ENCODE measurements at places on chromosomes 2 and 18.

- no peak for DNase-seq
These were observed 113.0 kb upstream of the COPS8 start for GRCh38 chr2:236972491-236973342.

DNA sequence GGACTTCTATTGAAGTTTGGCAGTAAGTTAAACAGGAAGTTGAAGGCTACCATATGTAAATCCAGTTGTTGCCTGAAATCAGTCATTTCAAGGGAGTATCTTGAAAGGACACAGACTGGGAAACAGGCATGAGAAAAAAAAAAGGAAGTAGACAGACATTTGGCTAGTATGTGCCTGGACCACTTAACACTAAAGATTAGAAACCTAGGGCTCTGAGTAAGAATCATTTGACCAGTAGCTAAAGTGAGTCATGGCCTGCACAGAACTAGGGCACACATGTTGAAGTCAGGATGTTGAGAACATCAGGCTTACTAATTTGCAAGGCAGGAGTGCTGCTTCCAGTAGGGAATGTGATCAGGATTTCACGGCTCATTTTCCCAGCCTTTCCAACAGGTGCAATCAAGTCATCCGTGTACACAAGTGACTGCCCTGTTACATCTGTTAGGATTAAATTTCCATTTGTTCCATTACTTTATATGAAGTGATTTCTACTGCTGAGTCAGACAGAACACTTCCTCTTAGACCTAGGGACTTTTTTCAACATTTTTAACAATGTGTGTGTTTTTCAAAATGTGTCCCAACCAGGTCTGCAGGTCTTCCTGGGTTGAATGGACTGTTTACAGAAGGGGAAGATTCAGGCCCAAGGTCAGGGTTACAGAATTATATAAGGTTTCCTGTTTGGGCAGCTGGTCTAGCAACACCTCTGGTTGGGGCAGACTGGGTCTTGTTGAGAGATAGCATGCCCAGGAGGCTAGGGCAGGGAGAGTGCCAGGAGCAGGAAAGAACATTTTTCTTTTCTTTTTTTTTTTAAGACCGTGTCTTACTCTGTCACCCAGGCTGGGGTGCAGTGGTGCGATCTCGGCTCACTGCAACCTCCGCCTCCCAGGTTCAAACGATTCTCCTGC is 145.6 kb downstream of the TGIF1 start:
- no peak for DNase-seq

- no peak for DNase-seq
These were observed 85.7 kb downstream of the METTL8 start for GRCh38 chr2:171348056-171348455.

DNA sequence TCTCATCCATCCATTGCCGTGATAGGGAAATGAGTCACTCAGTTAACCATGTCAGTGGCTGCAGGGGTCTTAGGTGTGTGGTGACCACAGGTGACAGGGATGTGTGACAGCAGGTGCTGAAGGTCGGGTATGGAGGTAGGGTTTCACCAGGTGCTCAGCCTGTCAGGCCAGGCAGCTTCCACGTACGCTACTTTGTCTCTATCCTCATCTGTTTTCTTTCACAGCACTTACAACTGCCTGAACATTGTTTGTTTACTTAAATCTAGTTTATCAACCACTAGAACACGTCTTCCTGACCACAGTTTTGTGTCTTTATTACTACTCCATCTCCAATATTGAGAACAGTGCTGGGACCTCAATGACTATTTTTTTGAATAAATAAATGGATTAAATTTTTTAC is 11.4 kb upstream of the UXS1 start:
- no peak for DNase-seq

- DNase-seq: no peak
These were observed 30.9 kb downstream of the EMX1 start for GRCh38 chr2:72947952-72948830.

DNA sequence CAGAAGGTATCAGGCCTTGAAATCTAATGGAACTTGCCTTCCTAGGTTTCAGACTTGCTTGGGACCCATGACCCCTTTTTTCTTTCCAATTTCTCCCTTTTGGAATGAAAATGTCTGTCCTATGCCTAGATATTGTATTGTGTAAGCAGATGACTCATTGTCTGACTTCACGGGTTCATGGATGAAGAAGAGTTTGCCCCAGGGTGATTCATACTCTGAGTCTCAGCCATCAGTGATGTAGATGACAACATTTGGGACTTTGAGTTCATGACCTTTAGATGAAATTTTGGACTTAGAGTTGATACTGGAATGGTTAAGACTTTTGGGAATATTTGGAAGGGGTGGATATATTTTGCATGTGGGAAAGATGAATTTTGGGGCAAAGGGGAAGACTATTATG is 11.2 kb upstream of the SCYGR5 start:
- no peak for DNase-seq

- peak; percentile 92 for DNase-seq
These were observed 49.5 kb upstream of the ACAA2 start for GRCh38 chr18:49862656-49863385.

DNA sequence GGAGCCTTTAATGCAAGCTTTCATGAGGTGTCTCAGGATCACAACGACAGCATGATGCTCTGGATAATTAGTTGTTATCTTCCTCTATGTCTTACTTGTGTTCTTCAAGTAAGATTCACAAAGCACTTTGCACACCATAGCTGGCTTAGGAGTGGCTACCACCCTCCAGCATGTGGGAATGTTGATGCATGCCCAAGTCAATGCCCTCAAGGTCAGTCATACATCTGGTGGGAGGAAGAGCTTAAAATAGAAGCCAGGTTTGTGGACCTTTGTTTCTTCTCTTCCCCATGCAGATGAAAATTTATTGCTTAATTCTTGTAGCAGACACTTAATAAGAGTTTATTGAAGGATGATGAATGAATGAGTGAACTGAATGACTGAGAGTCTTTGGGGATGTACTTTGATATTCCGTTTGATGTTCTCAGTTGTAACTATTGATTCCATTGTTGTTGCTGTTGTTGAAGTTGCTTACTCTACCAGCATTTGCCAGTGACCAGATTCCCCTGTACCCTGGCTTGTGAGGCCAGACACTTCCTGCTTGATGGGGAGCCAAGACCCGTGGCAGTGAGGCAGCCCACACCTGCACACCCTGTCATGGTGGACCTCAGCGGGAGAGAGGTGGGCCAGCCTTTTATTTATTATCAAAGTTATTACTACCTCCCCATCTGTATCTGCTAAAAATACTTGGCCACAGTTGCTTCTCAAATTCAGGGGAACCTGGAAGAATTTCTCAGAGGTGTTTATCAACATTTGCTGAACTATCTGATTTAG is 137.8 kb downstream of the LAMA3 start:
- no peak for DNase-seq

GRCh38 chr18:10820681-10821080 is 294.9 kb downstream of the NAPG start:
- no peak for DNase-seq

DNA sequence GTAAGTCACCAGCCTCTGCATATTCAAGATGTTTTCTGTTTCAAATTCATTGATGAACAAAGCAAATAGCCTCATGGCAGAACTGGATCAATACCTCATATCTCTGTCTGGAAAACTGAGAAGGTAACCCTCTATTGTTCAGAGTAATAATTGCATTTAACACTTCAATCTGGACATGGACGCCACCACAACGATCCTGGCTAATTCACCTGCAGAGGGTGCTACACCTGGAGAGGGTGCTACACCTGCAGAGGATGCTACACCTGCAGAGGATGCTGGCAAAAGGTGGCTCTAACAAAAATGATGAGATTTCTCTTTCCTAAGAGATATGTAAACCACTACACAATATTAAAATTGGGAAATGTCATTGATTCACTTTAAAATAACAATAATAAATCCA is 183.1 kb upstream of the HNRNPA3 start:
- no peak for DNase-seq

DNA sequence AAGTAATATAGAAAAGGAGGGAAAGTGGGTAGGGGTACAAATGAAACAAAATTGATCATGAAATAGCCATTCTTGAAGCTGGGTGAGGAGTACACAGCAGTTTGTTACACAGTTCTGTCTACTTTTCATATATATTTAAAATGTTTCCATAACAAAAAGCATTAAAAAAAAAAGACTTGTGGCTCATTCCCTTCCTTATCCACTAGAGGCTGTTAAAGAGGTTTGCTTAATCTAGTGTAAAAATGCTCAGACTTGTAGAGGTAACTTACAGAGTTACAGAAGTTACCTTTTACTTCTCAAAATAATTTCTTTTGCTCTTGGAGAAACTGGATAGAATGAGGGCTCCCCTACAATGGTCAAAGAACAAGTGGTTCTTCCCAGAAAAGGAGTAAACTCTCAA is 8.1 kb upstream of the WIPF1 start:
- no peak for DNase-seq

DNA sequence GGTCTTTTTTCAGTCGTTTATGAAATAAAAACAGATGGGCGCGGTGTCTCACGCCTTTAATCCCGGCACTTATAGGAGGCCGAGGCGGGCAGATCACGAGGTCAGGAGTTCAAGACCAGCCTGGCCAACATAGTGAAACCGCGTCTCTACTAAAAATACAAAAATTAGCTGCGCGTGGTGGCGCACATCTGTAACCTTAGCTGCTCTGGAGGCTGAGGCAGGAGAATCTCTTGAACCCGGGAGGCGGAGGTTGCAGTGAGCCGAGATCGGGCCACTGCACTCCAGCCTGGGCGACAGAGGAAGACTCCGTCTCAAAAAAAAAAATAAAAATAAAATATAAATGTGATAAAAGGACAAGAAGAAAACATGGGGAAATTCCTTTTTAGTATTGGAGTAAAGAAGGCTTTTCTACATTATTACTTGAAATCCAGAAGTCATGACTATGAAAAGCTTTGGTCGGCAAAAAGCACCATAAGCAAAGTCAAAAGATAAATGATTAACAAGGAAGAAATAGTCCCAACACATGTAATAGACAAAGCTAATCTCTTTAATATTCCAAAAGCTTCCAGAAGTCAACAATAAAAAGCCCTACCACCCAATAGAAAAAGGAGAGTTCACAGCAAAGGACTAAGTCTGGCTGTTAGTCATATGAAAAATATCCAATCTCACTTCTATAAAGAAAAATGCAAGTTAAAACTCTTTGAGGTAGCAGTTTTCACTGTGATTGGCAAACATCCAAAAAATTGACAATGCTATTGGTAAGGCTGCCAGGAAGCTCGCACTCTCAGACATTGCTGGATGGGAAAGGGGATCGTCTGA is 1.4 kb upstream of the FAM168B start:
- DNase-seq: no peak

DNA sequence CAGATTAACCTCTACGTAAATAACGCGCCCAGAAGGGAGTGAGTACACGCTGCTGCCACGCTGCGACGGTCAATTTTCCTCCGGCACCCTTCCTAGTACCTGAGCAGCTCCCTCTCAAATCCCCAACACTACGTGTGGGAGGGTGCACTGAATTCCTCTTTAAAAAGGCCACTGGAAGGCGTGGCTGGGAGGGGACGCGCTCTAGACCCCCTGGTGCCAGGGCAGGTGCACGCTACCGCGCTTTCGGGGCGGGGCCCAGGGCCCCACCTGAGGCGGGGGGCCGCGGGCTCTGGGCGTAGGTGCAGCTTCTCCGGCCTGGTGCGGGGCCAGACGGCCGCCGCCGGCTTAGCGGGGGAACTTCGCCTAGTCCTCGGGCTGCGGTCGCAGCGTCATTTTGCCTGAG is 668 bp upstream of the ANKRD12 start:
- DNase-seq: no peak

DNA sequence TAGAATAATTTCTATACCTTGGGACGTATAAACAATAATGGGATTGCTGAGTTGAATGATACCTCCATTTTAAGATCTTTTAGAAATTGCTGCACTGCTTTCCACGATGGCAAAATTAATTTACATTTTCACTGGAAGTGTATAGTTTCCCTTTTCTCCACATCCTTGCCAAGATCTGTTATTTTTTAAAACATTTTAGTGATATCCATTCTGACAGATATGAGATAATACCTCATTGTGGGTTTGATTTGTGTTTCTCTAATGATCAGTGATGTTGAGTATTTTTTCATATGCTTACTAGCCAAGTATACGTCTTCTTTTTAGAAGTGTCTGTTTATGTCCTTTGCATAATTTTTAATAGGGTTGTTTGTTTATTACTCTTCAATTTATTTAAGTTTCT is 908.5 kb upstream of the CNTNAP5 start:
- DNase-seq: no peak

GRCh38 chr2:232633413-232634205 is at the start of gene EFHD1:
Gene EFHD1, plus strand, starts transcription at chr2:232633604. Its CDS starts 101 bp downstream, at chr2:232633705.
- peak; percentile 93 for DNase-seq

DNA sequence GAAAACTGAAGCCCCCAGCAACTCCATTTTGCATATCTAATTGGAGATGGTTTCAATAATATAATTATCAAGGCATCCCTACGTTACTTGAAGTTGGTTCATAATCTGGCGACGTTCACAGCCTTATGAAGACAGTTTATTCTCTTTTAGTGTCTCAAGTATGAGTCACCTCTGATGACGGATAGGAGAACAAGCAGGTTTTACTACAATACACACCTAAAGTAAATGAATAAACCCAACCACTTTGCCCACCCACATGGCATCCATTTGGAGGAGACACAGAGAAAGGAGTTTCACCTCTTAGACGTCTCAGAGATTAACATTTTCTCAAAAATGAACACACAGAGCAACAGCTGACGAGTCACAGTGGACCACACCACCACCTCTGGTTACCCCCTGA is 40.8 kb downstream of the BCL11A start:
- no peak for DNase-seq

- peak; percentile 61 for DNase-seq
These were observed 41.4 kb upstream of the MAPRE2 start for GRCh38 chr18:34999756-35000289.

- DNase-seq: no peak
These were observed 74.5 kb downstream of the MDH1 start for GRCh38 chr2:63663013-63663864.

DNA sequence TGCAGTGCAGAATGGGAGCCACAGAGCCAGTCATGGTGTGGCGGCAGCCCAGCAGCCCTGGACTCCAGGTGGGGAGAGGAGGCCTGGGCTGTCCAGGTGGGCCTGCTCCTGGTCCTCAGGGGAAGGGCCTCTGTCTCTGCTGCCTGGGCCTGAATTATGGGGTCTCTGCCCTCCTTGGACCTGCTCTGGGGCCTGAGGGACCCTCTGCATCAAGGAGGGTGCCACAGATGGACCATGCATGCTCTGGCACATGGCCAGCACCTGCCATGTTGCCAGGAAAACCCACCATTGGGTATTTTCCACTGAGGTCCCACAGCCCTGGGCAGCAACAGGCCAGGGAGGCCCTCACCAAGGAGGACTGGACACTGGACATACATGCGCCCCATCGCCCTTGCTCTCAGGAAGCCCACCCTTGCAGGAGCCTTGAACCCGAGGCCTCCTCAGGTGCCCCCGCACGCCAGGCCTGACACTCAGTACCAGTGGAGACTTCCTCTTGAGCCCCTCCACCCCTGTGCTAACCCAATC is 107.1 kb downstream of the NDUFA10 start:
- no peak for DNase-seq

Data from WERI-Rb-1 (cell line).